ENCODE measurements at places on chromosomes 6 and 20.

DNA sequence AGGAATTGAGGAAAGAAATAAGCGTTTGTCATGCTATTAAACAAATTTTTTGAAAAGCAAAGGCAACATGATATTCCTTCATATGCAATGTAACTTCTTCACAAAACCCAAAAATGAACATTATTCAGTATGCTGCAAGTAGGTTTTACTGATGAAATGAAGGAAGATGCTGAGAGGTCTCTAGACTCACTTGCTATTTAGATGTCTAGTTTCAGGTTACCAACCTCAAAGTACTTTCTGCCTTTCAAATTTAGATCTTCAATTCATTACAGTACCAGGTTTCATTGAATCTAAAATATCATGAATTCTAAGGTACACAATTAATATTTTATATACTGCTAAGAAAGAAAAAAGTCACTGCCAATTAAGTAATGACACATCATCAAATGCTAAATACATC lies 39.9 kb downstream of the MYO6 start:
- no peak for DNase-seq

- DNase-seq: no peak
Measured at GRCh38 chr6:31083742-31084354, 28.5 kb downstream of the C6orf15 start.

DNA sequence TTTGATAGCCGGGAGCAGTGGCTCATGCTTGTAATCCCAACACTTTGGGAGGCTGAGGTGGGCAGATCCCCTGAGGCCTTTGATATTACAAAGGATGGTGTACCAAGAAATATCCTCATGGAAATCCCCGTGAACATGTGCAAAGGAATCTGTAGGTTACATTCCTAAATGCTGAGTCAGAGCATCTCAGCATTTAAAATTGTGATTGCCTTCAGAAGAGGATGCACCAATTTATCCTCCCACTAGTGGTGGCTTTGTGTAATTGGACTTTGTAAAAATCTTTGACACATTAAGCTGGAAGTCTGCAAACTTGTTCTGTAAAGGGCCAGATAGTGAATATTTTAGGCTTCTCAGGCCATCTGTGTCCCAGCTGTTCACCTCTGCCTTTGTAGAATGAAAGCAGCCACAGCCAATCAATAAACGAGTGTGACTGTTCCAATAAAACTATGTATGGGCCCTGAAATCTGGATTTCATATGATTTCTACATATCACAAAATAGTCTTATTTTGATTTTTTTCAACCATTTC lies 11.8 kb downstream of the TMEM14B start:
- no peak for DNase-seq

DNA sequence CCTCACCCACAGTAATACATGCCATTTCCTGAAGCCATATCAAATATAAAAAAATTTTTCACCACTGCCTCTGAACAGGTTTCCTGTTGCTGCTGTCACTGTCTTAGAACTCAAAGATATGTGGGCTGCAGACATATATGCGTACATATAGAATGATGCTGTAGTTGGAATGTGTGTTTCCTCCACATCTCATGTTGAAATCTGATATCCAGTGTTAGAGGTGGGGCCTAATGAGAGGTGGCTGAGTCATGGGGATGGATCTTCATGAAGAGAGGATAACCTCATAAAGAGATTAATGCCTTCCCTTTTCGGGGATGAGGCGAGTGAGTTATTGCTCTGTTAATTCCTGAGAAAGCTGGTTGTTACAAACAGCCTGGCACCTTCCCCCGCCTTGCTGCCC lies 7.7 kb upstream of the SCP2D1 start:
- DNase-seq: no peak

- DNase-seq: no peak
Measured at GRCh38 chr6:69007781-69008180, 372.7 kb downstream of the ADGRB3 start.

DNA sequence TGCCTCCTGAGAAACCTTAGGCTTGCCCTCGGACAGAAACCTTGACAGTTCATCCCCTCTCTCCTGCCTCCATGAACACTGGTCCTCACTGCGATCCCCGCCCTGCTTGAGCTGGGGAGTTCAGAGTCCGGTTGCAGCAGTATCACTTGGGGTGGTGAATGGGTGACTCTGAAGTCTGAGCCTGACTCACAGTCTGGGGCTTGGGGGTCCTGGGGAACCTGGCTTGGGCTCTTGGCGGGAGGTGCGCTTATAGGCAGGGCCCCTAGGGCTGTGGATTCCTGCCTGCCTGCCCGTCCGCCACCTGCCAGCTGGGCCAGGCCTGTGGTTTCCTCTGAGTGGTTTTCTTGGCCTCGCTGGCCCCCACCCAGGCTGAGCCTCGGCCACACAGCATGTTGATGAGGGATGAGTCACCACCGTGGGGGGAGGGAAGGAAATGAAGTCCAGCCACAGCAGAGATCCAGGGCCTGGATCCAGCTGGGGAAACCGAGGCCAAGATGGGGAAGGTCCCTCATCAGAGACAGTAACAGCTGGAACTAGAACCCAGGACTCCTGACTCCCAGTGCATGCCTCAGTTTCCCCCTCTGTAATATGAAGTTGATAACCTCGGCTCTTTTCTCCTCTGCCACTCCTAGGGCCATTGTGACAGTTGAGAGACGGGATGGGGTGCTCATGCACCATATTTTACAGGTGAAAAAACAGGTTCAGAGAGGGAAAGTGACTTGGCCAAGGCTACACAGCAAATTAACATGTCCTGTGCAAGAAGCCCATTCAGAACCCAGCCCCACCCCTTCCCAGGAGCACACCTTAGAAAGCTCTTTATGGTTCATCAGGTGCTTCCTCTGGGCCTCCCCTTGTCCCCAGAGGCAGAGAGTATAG lies 9.2 kb downstream of the FOXS1 start:
- no peak for DNase-seq

Data from activated T-helper 1 cell treated with anti-CD3 and anti-CD28 coated beads, Interleukin-2, amount 50 U/mL, for 16 hours (primary cell).